ENCODE measurements at places on chromosomes 1 and 21.

- no peak for DNase-seq
- no peak overlapping the region for H3K4me3 ChIP-seq
- no peaks in the 10 kb centered on the region for H3K27me3 ChIP-seq
- no peak overlapping the region for H3K27ac ChIP-seq
Measured at GRCh38 chr1:97489834-97490233, 431.0 kb downstream of the DPYD start.

- H3K4me3 ChIP-seq: no peak overlapping the region
- H3K27ac ChIP-seq: no peak overlapping the region
- no peaks in the 10 kb centered on the region for H3K36me3 ChIP-seq
- DNase-seq: no peak
Measured at GRCh38 chr1:86621286-86621685, 74.4 kb downstream of the CLCA4 start.

- H3K27ac ChIP-seq: no peak overlapping the region
- no peak for DNase-seq
- H3K36me3 ChIP-seq: no peaks in the 10 kb centered on the region
- no peaks in the 10 kb centered on the region for H3K4me1 ChIP-seq
- no peak overlapping the region for H3K4me3 ChIP-seq
Measured at GRCh38 chr1:87760155-87760554, 431.5 kb downstream of the LMO4 start.

GRCh38 chr1:214066936-214067335, 79.2 kb downstream of the PROX1 start:
- no peak overlapping the region for H3K27ac ChIP-seq
- no peaks in the 10 kb centered on the region for H3K4me1 ChIP-seq
- H3K27me3 ChIP-seq: no peaks in the 10 kb centered on the region
- no peak for DNase-seq
- H3K4me3 ChIP-seq: no peak overlapping the region
